Hematopoietic multipotent progenitor cell treated with erythropoietin and hydrocortisone succinate and interleukin-3 and kit ligand, for 17 days (in vitro differentiated cells): ENCODE measurements at places on chromosomes 1 and 21.

DNA sequence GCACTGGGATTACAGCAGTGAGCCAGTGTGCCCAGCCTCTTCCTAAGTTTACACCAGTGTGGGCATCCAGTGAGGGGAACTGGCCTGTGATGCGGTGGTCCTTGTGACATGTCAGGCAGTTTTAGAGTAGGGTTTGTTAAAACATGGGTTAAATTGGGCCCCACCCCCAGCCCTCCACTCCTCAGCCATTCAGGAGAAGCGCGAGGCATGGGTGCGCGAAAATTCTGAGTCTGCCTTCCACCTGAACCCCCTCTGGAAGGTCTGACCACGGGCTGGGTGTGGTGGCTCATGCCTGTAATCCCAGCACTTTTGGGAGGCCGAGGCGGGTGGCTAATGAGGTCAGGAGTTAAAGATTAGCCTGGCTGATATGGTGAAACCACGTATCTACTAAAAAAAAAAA is 51.7 kb downstream of the SKI start:
- DNase-seq = no peak

- no peak for DNase-seq
Observed at GRCh38 chr1:208100906-208101305, 143.3 kb downstream of the PLXNA2 start.

- no peak for DNase-seq
Observed at GRCh38 chr1:163670989-163671757, 349.4 kb downstream of the NUF2 start.

GRCh38 chr1:115293006-115293405 is 45.0 kb downstream of the NGF start:
- DNase-seq = no peak

GRCh38 chr1:180244840-180245239 is 14.8 kb downstream of the LHX4 start:
- DNase-seq = no peak

DNA sequence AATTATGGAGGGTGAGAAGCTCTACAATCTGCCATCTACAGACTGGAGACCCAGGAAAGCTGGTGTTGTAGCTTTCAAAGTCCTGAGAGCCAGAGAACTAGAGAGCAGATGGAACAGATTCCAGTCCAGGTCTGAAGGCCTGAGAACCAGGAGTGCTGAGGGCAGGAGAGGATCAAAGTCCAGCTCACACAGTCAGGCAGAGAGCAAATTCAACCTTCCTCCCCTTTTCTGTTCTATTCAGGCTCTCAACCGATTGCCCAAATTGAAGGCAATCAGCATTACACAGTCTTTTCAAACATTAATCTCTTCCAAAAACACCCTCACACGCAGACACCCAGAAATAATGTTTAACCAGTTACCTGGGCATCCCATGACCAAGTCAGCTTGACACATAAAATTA is 2.5 kb upstream of the TMPRSS2 start:
- no peak for DNase-seq

- DNase-seq = no peak
Observed at GRCh38 chr1:103788377-103788776, 38.7 kb downstream of the AMY1C start.

DNA sequence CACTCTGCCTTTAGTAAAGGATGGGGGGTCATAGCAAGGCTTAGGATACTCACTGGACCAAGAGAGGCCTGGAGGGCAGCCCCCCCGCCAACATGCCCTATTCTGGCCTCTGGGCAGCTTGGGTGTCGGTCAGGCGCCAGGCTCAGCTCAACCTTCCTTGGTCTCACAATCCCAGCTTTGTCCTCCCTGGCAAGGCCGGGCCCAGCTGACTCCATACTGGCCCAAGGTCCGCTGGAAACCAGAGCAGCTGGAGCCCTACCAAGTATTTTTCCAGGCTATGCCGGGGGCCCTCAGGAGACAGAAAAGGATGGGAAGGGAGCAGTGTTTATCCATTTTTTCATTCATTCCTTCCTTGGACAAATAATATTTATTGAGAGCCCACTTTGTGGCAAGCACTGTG is 6.2 kb downstream of the FBXO2 start:
- DNase-seq = no peak

GRCh38 chr1:94240822-94241221 is 3.4 kb upstream of the ARHGAP29 start:
- DNase-seq = no peak

DNA sequence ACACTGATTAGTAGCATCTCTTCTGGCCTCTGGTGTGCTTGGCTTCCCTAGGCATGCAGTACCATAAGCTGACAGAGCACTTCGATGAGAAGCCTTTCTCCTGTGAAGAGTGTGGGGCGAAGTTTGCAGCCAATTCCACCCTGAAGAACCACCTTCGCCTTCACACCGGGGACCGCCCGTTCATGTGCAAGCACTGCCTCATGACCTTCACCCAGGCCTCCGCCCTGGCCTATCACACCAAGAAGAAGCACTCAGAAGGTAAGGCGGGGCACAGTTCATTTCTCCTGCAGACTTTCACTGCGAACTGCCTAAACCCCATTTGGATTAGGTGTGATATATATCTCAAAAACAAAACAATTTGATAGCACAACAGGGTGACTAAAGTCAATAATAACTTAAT is 50.4 kb upstream of the EPHA8 start:
- no peak for DNase-seq

DNA sequence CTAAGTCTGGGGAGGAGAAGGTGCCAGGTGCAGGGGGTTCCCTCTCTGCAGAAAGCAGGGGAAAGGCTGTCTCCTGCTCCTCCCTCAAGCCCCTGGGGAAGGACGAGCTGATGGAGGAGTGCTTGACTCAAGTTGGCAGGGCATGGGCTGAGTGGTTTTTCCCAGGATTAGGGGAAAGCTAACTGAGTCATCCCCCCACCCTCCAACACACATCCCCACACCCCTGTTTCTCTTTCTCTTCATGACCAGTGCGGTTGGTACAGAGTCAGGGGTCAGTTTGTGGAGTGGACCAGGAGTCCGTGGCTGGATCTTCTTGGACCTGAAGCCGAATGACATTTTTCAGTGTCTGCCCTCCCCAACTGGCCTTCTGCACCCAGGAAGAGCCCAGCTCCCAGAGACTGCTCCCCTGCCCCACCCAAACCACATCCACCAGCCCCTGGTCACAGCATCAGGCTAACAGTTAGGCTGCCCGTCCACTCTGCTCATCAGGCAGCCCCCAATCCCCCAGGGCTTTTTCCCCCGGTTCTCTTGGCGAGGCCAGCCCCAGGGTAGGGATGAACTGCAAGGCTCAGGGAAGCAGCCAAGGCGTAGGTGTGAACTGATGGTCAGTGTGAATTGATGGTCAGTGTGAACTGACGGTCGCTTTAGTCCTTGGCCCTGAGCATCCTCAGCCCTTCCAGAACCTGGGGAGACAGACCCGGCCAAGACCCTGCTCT is 81.0 kb downstream of the PAX7 start:
- no peak for DNase-seq

GRCh38 chr1:107877745-107878144 is 87.2 kb downstream of the VAV3 start:
- DNase-seq = no peak

GRCh38 chr1:100683448-100684349 is 35.8 kb upstream of the VCAM1 start:
- DNase-seq = no peak

- no peak for DNase-seq
Observed at GRCh38 chr1:88327391-88328267, 356.4 kb upstream of the PKN2 start.

DNA sequence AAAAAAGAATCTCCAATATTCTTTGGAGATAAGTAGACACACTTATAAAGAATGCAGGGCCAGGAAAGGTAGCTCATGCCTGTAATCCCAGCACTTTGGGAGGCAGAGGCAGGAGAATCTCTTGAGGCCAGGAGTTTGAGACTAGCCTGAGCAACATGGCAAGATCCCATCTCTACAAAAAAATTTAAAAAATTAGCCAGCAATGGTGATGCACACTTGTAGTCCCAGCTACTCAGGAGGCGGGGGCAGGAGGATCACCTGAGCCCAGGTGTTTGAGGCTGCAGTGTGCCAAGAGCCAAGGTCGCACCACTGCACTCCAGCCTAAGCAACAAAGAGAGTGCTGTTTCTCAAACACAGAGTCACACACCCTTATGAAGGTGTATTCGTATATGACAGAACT is 385.0 kb downstream of the SMYD3 start:
- no peak for DNase-seq

DNA sequence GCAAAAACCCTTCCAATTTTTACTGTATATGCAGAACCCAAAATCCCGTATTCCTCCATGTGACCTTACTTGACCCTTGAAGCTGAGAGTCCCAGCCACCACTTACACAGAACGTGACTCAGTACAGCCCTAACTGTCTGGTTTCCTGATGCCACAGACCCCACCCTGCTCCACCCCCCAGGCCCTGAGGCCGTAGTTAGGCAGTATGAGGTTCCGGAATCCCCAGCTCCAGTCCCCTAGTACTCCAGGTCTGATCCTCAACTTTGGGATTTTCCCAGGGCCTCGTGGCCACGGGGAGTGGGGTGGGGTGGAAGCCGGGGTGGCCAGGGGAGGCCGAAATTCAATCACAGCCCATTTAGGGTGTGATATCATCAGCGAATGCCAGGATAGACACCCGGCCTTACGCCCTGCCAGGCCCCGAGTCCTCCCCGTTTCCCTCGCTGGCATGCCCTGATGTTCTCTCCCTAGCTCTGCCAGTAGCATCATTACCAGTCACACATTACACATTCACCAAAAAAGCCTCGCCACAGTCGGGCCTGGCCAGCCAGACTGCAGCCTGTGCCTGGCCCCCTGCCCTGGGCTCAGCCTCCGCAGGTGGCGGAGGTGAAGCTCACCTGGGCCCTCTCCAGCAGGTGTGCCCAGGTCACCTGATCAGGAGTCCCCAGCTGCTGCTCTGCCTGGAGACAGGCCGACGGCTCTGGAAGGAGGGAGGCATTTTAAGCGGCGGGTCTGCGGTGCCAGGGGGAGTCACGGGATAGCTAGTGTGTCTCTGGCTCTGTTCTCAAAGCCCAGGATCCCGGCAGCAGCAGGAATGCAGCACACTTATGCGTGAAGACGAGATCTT is 70.8 kb downstream of the SCCPDH start:
- no peak for DNase-seq

- DNase-seq = no peak
Observed at GRCh38 chr1:43981135-43981491, 2.1 kb downstream of the B4GALT2 start.

DNA sequence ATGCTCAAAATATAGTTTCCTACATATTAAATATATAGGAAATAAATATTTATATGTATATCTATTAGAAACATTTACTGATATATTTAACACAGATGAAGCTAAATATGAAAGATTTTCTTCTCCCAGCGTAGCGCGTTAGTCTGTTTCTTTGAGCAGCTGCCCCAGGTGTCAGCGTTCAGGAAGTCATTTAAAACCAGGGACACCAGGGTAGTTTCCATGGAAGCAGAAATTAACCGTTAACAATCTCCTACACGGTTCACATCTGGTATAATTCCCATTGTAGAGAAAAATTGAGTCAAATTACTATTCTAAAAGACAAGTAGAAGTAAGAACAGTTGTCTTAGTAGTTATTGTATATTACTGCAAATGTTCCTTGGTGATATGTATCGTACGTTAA is 1443.7 kb downstream of the MRPL39 start:
- no peak for DNase-seq

GRCh38 chr1:151370211-151370911 is 2.1 kb downstream of the SELENBP1 start:
- DNase-seq = peak; percentile 91

DNA sequence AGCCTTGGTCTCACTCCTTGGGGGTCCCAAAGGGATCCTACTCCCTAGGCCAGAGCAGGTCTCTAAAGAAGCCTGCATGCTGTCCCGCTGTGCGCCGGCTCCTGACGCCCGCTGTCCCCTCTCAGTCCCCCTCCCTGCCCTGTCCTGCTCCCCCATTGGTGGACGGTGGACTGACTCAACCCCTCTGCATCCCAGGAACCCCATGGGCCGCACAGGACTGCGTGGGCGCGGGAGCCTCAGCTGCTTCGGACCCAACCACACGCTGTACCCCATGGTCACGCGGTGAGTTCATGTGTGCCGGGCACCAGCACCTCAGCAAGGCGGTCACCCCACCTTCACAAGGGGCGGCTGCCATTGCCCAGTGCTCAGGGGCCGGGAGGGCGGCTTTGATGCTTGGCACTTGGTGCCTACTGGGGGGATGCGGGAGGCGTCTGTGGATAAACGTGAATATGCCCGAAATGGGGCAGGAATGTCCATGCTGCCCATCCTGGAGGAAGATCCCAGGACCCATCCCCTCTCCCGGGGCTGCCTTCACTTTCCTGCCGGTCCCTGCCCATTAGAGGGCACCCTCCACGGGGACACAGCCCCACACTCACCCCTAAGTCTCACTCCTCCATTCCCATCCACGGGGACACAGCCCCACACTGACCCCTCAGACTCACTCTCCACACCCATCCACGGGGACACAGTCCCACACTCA is 20.2 kb upstream of the LRRC3 start:
- DNase-seq = no peak

- DNase-seq = no peak
Observed at GRCh38 chr1:221118176-221118937, 239.1 kb downstream of the HLX start.

GRCh38 chr1:237838904-237839534 is 51.7 kb downstream of the ZP4 start:
- DNase-seq = no peak

GRCh38 chr1:179754041-179754624 is 11.0 kb downstream of the FAM163A start:
- no peak for DNase-seq

GRCh38 chr1:14976256-14976655 is 177.3 kb upstream of the TMEM51 start:
- DNase-seq = no peak
